A549 (cell line): ENCODE measurements at places on chromosomes 4 and X.
A peak's percentile ranks its signal among the peaks of the same experiment; 100 is the strongest.

GRCh38 chrX:68723491-68724155 is 76.2 kb downstream of the STARD8 start:
- no peak for DNase-seq

- DNase-seq = no peak
Observed at GRCh38 chr4:28421221-28421620, 1560.6 kb downstream of the STIM2 start.

DNA sequence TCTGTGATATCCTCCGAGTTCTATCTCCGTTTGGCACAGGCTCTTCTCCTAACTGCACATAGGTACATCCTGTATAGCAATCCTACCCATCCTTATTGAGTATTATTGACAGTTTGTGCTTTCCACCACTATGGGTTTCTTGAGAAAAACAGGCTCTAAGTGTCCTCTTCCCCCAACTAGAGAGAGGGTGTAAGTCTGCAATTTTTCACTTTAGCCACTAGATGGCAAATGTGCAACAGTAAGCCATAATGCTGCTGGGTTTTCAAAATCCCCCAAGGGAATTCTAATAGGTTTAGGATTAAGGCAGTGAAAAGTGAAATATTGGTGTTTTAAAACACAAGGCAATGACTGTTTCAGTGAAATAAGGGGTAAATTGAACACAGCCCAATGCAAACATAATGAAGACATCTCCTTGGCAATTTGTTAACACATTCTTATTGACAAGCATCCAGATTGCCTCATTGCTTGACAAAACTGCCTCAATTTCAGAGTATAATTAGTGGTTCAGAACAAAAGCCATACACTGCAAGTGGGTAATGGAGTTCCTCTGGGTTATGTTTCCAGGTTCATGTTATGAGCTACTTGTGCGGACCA is 239.0 kb upstream of the HTR2C start:
- peak; percentile 1 for DNase-seq

DNA sequence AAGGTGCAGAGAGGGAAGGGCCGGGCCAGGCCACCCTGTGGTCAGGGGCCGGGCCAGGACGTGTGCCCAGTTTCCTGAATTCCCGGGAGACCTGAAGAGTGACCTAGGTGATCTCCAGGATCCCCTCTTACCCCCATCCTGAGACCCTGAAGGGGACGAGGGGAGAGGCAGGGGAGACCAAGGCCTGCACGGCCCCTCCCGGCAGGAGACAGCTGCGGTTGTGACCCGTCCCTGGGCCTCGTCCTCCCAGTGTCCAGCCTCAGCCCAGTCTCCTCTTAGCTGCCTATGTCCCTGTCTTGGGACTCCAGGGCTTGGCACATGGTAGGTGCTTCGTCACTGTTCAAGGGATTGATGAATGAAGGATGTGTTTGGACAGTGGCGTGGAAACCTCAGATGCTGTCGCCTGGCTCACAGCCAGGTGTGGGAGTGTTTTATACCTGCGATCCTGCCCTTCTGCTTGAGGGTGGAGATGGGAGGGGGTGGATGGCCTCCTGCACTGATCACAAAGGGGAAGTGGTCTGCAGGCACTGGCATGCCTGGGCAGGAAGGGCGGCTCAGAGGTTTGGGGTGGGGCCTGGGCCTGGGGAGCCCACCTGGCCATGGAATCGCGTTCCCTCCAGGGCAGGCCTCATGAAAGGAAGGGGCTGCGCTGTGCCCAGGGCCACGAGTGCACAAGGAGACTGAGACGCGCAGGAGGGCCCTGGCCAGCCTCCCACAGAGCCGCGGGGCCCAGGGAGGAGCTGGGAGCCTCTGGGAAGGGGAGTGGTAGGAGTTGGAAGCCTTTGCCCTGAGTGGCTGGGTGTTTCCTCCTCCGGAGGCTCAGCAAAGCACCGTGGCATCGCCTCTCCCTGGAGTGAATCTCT is 6.9 kb downstream of the SH3TC1 start:
- no peak for DNase-seq

DNA sequence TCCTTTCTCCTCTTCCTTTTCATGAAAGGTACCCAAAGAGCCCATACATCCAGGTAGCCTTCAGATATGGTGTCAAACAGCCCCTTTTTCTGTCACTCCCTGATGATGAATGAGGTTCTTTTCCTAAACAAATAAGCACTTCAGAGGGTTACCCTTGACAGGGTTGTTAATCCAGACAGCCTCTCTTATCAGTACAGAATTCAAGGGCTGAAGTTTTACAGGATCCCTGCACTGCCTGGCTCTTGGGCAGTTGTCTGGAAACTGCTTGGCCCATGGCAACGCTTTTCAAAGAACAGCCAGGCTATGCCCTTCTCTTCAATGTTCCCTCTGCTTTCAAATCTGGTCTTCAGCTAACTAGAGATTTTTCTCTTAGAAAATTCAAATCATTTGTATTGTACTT is 352.6 kb upstream of the FAM241A start:
- DNase-seq = no peak
